ENCODE measurements at places on chromosomes 13 and 19.

DNA sequence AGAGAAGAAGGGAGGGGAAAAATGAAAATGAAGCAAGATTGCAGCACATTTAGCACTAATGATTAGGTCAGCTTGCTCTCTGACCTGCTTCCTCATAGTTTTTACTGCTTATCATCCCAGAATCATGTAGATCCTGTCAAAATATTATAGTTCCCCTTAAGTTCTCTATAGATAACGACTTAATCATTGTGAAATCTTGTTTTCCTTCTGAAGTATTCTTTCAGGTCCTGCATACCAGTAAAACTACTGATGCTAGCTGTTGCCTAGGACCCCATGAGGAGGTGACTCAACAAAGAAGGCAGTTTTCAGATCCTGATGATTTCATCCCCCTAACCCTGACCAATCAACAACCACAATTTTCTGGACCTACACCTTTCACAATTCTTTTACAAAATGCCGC lies 1131.7 kb downstream of the SLITRK5 start:
- DNase-seq = no peak

GRCh38 chr13:48602296-48603016 lies 51.3 kb upstream of the CYSLTR2 start:
- no peak for DNase-seq

- no peak for DNase-seq
These were observed 9.9 kb downstream of the IRF2BP1 start for GRCh38 chr19:45876161-45876410.

- DNase-seq = no peak
These were observed 594 bp downstream of the ZNF146 start for GRCh38 chr19:36215276-36216123.

DNA sequence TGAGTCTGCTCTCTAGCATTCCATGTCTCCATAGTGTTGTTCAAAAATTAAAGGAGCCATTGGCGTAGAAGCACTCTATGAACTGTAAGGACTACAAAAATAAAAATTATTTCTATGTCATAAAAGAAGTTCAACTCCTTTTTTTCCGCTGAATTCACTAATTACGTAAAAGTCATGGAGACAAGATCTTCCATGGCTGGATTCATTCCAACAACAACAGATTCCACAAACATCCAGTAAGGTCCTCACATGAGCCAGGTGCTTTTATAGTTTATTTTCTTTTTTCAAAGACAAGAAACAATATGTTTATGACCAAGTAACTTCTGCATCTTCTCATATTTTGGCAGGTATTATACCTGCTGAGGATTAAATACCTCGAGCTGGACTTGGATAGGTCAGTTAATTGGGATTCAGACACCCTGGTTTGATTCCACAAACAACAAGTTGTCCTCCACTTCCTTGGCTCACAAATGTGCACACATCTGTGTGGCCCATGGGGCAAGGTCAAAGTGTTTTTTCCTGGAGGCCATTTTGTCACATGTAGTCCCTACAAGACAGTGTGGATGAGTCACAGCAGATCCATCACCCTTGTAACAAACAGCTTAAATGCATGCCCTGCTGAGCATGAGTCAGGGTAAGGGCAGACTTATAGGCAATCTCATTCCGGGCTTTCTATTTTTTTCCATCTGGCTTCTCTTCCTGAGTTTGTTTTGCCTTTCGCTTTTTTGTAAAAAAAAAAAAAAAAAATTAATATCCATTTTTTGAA lies 475.6 kb downstream of the COG6 start:
- DNase-seq = no peak

DNA sequence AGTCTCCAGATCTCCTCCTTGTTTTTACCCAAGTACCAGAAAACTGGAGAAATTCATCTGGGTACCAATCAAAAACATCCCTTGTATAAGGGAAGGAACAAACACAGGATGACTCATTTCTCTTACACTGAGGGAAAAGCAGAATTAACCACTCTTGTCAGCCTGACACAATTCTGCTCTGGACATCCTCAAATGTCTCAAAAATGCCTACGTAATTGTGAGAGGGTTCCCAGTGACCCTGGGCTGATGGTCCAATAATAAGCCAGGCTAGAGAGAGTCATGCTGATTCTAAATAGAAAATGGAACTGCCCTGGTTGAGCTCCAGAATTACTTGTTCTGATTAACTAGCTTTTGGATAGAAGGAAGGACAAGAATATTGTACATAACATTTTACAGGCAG lies 14.5 kb downstream of the ZNF708 start:
- no peak for DNase-seq

- DNase-seq = no peak
These were observed 97.1 kb downstream of the CYSLTR2 start for GRCh38 chr13:48750588-48751383.

DNA sequence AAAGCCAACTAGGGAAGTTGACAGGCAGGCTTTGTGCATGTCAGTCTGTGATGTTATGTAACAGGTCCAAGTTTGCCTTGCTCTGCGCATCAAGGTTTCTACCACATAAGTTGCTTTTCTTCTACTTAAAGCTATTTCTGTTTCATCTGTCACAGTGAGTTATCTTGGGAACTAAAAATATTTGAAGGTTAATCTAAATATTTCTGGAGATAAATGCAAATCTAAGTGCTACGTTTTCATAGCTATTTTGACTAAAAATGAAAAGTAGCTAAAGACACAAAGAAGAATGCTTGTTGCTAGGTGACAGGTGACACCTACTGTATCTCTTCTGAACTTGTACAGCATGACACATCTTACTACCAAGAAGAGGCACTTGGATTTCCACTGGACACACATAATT lies 135.6 kb downstream of the KLF12 start:
- no peak for DNase-seq

DNA sequence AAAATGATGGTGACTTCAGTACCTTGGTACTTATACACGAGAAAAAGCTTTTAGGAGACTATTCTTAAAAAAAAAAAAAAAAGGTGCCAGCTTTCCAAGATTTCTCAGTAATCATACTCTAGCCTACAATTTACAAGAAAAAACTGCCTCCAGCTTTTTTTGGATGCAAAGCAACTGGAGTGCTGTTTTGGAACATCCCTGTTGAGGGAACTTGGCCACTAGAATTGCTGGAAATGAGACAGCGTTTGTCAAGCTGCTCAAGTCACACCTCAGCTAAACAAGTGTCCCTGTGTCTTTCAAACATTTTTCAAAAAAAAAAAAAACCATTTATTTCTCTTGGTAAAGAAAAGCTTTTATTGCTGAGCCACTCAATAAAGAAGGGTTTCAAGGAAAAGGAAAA lies 413.1 kb upstream of the ARGLU1 start:
- no peak for DNase-seq

Data from activated T-cell treated with anti-CD3 and anti-CD28 coated beads, Interleukin-2, amount 50 U/mL, for 1 hour (primary cell).